Vagina (tissue), 2 donors: ENCODE measurements at places on chromosomes 7 and 10.

DNA sequence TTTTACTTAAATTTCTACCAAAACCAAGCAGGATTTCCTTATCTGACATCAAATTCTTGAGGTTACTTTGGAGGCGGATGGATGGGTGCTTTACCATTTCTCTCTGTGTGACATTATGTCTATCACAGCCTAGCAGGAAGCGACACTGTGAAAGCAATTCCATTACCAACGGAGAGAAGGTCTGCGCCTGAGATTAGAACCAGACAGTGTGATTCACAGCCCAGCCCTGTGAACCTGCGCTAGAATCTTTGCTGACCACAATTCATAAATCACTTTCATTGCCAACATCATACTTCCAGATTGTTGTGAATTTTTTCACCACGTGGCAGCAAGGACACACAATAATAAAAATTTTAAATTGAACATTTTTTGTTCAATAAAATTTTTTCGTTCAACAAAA is 126.5 kb downstream of the CUBN start:
- no peak for DNase-seq

GRCh38 chr7:133019590-133019989 is 62.3 kb downstream of the CHCHD3 start:
- DNase-seq: no peak

DNA sequence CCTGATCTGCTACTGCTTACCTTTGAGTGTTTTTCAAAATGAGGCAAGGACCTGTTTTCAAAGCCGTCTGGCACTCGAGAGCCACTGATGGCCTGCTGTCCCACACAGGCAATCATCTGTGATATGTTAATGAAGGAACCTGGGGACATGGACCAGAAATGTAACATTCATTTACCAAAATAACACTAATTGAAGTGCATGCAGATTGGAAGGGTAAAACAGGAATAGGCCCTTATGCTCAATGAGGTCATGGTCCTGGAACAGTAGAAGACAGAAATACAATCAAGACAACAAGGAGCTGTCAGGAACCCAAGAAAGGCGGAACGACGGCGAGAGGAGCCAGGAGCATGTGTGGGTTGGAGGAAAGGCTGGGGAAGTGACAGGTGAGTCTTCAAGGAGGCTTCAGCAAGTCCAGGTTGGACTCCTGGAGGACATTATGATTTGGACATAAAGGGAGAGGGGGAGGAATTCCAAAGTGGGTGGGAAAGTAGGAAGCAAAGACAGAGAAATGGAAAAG is 28.3 kb downstream of the POLR3A start:
- no peak for DNase-seq

GRCh38 chr10:112053895-112054294 is 129.7 kb downstream of the GPAM start:
- DNase-seq: no peak

GRCh38 chr10:78002541-78003288 is 26.6 kb downstream of the POLR3A start:
- no peak for DNase-seq

GRCh38 chr7:145633513-145633912 is 483.1 kb upstream of the CNTNAP2 start:
- no peak for DNase-seq

- DNase-seq: no peak
Observed at GRCh38 chr10:14904316-14904732, 25.7 kb downstream of the SUV39H2 start.
